MG63 (cell line): ENCODE measurements at places on chromosomes 12 and 14. TPM values are rescaled to one million over a fixed set of nuclear protein-coding genes. Genes with fewer than 3 reads are reported as not detected.

FGF23 gene
- total RNA-seq = not detected in 2 replicates

GRCh38 chr12:569091-569676 is 94.1 kb downstream of the NINJ2 start:
- DNase-seq = no peak

DNA sequence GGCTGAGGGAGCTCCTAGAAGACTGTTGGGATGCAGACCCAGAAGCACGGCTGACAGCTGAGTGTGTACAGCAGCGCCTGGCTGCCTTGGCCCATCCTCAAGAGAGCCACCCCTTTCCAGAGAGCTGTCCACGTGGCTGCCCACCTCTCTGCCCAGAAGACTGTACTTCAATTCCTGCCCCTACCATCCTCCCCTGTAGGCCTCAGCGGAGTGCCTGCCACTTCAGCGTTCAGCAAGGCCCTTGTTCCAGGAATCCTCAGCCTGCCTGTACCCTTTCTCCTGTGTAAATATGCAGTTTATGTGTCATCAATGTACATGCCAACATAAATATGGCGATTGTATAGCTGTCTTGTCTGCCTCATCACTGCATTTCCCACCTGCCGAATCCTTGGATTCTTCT is 7.5 kb downstream of the AMHR2 start:
- DNase-seq = peak; percentile 59

DNA sequence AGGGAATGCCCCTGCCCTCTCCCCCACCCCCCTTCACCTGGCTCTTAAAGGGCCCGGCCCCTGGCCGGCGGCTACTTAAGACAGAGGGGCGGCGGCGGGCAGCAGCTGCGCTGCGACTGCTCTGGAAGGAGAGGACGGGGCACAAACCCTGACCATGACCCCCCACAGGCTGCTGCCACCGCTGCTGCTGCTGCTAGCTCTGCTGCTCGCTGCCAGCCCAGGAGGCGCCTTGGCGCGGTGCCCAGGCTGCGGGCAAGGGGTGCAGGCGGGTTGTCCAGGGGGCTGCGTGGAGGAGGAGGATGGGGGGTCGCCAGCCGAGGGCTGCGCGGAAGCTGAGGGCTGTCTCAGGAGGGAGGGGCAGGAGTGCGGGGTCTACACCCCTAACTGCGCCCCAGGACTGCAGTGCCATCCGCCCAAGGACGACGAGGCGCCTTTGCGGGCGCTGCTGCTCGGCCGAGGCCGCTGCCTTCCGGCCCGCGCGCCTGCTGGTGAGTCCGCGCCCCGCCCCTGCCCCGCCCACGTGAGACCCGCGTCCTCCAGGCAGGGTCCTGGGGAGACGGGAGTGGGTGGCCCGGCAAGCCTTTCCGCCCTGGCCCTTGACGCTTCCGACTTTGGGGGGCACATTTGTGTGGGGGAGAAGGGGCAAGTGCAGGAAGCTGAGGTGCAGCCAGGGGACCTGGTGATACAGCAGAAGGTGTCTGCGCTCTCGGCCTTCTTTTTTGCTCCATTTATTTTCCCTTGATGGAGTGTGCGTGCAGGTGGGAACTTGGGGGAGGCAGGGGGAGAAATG is at the start of gene IGFBP6:
IGFBP6 (plus strand) TSS at position 104 of the 790 bp plus-strand sequence; CDS start at position 155, 51 bp downstream.
- peak; percentile 77 for DNase-seq

INHBE gene
- total RNA-seq = 3.5 and 7.4 TPM in 2 replicates
